ENCODE measurements at places on chromosomes 5 and 9.

DNA sequence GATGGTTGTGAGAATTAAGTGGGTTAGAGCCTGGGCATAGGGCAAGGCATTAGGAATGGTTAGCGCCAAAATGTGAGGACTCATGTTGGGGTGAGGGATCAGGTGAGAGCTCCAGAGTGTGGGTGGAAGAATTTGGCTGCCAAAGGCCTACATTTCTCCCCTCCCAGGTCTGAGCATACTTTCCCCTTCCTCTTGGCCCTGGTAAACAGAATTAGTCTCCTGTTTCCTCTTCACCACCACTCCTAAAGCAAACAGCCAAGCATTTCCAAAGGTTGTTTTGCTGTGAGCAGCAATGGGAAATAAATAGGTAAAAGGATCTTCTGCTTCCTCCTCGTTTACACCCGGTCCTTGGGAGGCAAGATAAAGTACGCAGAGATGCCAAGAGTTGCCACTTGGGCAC lies 132.5 kb downstream of the ZSWIM6 start:
- no peak for DNase-seq

GRCh38 chr5:80254767-80255430 lies 949 bp downstream of the SERINC5 start:
- no peak for DNase-seq

DNA sequence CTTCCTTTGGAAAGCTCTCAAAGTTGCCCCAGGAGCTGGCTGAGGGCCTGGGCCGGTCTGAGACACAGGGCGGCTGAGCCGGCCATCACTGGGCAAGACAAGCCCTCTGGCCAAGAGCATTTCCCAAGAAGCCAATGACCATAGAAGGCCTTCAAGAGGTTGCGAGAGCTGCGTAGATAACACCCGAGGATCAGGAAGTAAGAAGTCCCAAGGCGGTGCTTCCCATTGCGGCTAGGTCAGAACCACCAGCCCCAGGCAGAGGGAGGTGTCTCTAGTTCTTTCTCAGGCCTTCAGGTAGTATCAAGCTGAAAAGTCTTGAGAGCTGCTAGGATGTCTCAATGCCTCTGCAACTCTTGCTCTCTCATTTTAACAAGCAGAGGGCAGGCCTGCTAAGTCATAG lies 54.0 kb upstream of the C5orf58 start:
- no peak for DNase-seq

DNA sequence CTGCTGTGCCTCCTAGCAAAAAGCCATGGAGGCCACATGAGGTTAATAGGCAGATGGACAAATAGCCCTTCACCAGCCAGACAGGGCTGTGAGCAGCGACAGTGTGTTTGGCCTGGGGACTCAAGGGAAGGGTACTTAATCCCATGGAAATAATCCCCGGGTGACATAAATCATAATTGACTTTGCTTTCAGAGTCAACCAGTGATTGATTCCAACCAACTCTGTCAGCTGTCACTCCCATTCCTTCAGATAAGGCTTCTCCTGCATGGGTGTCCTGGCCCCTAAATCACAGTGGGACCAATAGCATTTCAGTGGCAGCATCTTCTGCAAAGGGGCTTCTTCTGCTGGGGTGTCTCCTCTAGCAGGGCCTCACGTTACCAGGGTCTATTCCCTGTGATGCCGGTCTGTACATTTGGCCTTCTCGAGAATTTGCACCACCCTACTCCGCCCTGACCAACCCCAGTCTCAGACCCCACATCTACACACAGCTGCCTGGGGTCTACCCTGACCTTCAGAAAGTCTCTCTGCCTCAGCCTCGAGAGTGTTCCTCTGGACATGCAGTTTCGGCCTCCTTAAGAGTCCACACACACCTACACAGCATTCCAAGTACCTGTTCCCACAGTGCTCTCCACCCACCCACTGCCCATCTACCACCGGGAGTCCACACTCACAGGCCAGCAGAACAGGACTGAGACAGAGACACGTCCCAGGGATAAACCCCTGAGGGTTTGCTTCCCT lies 3.7 kb downstream of the CLTB start:
- DNase-seq = no peak

GRCh38 chr5:68134033-68134668 lies 81.4 kb upstream of the PIK3R1 start:
- no peak for DNase-seq

DNA sequence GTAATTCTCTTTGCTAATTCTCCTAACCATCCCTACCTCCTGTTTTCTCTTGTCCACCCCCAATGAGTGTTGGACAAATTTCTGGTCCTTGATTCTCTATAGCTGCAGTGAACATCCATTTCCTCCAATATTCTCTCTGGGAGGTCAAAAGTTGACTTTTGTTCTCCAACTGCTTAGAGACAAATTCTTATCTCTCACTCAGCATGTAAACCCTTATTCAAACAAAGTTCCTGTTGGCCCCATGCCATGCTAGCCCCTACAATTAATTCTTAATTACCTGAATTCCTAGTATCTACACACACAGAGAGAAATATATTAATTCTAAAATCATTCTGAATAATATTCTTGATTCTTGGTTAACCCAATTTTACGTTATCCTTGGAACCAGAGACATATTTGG lies 472.9 kb upstream of the ACTBL2 start:
- no peak for DNase-seq

- DNase-seq = no peak
Measured at GRCh38 chr5:168417731-168418429, 68.4 kb upstream of the RARS1 start.

- no peak for DNase-seq
Measured at GRCh38 chr9:137456864-137457405, 2.2 kb downstream of the NSMF start.

GRCh38 chr5:66012271-66012670 lies 85.9 kb downstream of the ERBIN start:
- no peak for DNase-seq

DNA sequence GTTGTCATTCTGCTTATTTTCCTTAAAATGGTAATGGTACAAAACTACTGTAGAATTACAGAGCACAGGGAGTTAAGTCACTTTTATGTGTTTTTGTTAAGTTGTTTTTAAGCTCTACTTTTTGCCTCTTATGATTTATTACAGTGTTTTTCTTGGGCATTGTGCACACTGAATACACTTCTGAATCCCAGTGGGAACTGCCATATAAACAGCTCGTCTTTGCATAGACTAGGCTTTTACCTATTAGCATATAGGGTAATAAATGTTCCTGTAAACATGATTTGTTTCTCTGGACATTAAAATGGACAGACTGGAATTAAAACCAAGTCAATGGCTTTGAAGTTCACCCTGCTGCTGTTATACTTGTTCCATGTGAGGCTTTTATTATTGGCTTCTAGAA lies 12.2 kb downstream of the KLF9 start:
- no peak for DNase-seq

- no peak for DNase-seq
Measured at GRCh38 chr5:3684771-3685354, 89.2 kb downstream of the IRX1 start.

- DNase-seq = no peak
Measured at GRCh38 chr5:115360046-115360685, 63.7 kb upstream of the CCDC112 start.

DNA sequence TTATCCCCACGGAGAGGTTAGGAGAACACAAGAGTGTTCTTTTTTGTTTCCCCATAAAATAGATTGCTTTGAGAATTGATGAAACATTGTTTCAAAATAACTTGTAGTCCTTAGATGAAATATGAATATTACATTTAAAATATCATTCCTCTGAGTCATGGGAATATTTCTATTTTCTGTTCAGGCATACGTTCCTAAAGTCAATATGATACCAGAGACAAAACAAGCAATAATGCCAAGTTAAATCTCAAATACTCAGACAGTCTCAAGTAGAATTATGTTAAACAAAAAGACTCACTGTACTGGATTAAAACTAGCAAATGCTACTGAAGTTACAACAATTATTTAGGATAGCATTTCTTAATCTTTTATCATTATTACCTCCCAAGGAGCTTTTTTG lies 111.7 kb upstream of the C6 start:
- DNase-seq = no peak

GRCh38 chr5:149671544-149671943 lies 58.6 kb upstream of the PPARGC1B start:
- no peak for DNase-seq

DNA sequence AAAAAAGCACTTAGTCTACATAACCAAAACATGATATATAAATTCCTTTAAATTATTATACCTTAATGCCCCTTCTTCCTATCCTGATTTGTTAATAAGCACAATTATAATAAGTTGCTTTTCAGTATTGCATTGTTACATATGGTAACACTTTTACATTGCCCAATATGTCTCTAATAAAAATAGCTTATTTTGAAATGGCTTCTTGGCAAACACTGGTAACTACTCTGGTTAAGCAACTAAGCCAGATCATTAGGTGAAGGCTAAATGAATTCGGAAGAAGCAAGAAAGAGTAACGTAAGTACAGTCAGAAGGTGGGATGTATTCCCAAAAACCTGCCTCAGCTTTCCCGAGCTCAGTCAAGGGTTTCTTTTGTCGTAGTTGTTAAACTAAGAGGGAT lies 85.3 kb downstream of the TTC39B start:
- DNase-seq = no peak

DNA sequence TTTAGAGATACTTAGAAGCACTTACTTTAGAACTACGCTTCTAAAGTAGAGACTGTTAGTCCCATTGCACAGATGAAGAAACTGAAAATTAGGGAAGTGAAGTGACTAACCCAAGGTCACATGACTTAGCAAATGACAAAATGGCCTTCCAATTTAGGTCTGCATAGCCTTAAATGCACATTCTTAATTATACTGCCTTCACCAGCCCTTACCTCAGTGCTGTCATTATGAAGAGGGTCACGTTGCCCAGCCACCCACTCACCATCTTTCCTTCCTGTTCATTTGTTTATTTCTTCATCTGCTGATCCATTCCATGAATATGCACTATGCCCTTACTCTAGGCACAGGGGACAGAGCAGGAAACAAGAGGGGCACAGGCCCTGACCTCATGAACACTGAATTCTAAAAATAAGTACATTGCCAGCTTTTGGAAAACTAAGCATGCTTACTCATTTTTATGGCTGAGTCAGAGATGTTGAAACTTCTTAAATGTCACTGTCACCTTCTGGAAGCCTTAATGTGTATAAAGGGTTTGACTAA lies 8.6 kb downstream of the HAVCR2 start:
- no peak for DNase-seq

DNA sequence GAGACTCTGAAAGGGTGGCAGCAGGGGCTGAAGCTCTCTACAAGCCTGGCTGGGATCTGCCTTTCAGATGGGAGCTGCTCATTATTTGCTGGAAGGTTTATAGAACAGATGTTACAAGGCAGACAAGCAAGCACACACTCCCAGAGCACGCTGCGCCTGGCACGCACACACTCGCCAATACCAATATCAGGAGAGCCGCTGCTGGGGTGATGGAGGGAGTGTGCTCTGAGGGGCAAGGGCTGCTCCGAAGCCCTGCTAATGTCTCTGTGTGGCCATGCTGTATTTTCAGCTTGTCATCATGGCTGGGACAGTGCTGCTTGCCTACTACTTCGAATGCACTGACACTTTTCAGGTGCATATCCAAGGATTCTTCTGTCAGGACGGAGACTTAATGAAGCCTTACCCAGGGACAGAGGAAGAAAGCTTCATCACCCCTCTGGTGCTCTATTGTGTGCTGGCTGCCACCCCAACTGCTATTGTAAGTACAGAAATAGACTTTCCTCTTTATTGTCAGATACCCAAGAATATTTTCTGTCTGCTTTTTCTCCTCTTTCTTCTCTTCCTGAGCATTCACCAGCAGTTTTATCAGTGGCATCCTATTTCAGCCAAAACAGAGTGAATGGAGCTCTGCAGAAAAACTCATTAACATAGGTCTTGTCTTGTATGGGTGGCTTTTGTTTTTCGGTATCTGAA lies 115.1 kb downstream of the BAAT start:
- DNase-seq = no peak

DNA sequence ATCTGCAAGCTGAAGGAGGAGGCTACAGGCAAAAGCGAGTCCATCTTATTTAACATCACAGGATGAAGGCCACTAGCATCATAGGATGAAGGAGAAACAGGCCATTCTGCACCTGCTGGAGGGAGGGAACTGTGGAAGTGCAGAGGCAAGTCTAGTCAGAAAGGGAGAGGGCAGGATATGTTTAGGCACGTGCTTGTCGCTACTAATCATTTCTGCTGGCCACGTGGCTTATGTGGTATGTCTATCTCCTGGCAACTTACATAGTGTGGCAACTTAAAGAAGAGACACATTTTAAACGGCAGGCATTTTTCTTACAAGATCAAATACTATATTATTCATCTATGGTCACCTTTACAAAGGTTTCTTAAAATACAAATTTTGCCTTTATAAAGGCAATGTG lies 74.0 kb downstream of the GNAQ start:
- DNase-seq = no peak

Measured in substantia nigra (tissue), 51 donors.